MM.1S (cell line): ENCODE measurements at places on chromosomes 1 and 21.

DNA sequence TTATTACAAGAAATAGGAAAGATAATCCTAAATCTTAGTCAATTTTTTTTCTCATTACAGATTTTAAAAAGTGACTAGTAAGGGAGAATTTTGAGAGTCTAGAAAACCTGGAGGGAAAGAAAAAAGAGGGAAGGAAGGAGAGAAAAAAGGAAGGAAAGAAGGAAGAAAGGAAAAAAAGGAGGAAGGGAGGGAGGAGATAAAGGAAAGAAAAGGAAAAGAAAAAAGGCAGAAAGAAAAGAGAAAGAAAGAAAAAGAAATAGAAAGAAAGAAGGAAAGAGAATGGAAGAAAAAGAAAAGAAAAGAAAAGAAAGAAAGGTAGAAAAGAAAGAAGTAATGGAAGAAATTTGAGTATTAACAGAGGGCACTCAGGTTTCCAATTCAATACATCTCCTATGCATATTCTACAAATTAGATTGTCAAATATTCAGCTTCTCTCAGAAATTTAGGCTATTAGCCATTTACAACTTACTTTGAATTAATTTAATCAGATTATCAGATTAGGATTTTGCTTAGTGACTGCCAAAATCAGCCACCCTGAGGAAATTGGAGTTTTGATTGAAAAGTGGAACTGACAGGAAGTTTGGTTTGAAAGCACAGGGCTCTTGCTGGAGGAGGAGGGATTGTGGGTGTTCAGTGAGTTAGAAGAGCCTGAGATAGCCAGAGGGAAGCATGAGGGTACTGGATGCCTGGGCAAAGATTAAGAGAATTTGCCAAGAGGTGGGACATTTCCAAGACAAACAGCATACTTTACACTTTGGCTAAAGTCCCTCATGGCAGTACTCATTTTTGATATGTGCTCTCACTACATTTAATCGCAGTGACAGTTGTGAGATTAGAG lies 677.8 kb downstream of the USP25 start:
- no peak for DNase-seq

DNA sequence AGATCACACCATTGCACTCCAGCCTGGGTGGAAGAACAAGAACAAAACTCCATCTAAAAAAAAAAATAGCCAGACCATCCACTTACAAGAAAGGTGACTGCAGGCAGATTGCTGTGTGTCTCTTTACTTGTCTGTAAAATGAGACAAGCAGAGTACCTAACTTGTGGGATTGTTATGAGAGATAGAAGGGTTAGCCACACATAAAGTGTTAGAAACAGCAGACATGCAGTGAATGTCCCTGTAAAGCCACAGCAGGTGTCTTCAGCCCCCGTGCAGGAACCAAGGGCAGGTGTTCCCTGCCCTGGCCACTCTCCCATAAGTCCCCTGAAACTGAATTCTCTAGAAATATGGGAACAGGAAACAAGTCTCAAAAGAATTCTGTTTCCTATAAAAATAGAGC lies 40.8 kb upstream of the EFHD2 start:
- no peak for DNase-seq

GRCh38 chr1:180947499-180947885 lies 34.8 kb downstream of the KIAA1614 start:
- no peak for DNase-seq

DNA sequence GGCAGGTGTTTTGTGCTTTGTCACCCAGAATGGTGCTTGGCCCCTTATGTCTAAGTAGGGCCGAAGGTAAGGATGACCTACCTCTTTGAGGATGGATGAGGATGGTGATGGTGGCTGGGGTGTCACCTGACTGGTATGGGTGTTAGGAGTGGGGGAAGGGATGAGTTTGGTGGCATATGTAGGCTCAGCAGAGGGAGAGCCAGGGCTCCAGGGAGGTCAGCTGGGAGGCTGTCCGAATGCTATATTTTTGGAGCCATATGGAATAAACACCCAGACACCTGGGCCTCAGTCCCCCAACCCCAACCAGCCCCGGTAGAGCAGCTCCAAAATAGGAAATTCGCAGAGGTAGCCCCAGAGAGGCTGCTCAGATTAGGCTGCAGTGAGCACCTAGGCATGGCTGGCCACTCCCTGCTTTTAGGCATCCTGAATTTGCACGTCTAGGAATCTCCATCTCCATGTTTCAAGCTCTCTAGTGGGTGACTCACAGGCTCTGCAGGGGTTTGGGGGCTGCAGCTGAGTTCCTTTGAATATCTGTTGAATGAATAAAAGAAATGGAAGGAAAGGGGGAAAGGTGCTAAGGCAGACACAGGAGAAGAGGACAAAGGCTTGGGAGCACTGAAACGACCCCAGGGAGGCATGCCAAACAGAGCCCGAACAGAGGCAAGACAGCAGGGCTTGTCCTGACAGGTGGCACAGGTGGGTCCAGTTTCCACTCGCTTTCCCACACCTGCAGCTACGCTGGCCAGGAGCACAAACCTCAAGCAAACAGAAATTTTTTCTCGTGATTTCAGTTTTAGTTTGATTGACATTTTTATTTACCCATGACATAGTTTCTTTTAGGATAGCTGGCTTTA lies 135.3 kb upstream of the EDN2 start:
- peak; percentile 61 for DNase-seq

DNA sequence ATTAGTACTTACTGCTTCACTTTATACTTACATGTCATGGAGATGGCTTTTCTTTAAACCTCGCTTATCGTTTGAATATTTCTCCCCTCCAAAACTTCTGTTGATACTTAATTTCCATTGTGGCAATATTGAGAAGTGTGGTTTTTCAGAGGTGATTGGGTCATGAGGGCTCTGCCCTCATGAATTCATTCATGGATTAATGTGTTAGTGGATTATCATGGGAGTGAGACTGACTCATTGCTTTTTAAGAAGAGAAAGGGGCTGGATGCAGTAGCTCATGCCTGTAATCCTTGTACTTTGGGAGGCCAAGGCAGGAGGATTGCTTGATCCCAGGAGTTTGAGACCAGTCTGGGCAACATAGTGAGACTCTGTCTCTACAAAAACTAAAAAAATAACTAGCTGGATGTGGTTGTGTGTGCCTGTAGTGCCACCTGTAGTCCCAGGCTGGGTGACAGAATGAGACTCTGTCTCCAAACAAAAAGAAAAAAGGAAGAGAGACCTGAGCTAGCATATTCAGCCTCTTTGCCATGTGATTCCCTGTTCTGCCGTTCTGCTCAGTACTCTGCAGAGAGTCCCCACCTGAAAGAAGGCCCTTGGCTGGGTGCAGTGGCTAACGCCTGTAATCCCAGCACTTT lies 30.2 kb downstream of the RABGAP1L start:
- DNase-seq: no peak

DNA sequence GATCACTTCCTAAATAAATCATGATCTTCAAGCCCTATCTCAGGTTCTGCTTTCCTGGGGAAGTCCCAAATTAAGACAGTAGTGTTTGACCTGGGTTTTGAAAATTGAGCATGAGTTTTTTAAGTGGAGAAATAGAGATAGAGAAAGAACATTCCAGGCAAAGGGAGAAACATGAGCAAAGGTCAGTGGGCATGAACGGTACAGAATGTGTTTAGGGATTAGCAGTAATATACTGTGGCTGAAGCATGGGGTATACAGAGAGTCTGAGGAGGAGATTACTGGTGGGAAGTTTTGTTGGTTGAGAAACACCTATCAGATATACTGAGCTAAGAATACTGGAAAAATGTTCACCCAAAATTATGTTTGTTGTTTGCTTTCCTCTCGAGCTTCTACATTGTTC lies 15.2 kb upstream of the MYSM1 start:
- DNase-seq: no peak

GRCh38 chr1:42783092-42783491 lies 1.7 kb upstream of the TMEM269 start:
- DNase-seq: no peak

- DNase-seq: no peak
These were observed 63.1 kb downstream of the ZNF281 start for GRCh38 chr1:200346700-200347099.

DNA sequence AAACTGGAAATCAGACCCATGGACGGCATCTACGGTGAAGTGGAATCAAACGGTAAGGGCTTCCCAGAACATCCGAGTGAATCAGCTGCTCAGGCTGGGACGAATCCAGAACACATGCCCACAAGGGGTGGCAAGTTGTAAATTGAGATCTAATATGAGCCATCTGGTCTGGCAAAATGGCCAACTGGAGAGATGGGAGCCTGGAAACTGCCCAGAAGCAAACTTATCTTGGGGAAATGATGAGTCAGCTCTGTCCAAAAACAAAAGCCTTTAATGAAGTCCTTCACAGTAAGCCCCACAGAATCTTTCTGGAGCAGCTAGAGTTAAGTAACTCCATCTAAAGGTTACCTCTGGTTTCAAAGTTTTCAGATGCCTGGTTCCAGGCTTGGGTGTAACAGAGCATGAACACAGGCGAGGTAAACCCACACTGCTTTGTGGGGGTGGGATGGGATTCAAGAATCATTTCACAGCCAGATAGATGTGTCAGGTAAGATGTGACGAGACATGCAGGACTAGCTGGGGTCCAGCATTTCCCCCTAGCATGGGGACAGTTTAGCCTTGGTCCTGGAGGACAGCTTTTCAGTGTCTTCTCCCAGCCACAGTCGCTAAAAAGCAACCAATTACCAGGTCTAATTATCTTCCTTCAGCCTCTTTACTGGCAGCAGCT lies 10.5 kb upstream of the SRP9 start:
- no peak for DNase-seq

DNA sequence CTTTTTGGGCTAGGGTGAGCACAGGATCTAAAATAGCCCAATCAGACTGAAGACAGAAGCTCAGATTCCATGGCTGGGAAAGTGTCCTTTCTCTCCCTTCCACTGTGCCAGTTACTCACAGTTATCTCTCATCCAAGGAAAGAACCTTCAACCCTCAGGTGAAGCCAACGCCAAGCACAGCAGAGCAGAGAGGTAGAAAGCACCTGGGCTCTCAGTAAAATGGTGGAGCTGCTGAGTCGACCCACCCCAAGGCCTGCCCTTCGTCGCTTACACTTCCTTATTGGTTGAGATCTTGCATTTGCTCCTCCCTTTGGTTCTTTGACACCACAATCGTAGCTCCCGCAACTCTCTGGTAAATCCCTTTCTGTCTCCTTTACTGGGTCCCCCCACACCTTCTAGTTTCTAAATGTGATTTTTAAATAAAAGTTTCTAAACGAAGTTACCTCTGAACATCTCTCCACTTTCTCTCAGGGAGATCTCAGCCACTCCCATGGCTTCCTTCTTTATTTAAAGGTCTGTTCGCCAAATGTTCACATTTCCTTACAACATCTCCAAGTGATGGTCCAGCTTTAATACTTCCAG lies 27.5 kb upstream of the SLC30A1 start:
- peak; percentile 86 for DNase-seq

DNA sequence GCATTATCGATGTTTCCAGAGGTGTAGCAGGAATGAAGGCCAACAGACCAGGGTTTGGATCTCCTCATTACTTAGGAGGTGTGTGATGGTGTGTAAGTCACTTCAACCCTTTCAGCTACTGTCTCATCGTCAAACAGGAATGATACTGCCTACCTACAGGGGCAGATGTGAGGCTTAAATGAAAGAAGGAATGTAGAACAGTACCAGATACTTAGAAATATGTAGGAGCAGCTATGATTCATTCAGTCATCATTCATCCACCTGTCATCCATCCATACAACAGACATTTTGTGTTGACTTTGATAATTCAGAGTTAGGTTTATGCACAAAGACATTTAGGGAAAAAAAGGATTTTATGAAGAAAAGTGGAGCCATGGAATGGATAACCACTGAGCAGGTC lies 486.9 kb upstream of the DAB1 start:
- no peak for DNase-seq

- DNase-seq: no peak
These were observed 15.6 kb upstream of the KCNJ15 start for GRCh38 chr21:38241029-38241740.

DNA sequence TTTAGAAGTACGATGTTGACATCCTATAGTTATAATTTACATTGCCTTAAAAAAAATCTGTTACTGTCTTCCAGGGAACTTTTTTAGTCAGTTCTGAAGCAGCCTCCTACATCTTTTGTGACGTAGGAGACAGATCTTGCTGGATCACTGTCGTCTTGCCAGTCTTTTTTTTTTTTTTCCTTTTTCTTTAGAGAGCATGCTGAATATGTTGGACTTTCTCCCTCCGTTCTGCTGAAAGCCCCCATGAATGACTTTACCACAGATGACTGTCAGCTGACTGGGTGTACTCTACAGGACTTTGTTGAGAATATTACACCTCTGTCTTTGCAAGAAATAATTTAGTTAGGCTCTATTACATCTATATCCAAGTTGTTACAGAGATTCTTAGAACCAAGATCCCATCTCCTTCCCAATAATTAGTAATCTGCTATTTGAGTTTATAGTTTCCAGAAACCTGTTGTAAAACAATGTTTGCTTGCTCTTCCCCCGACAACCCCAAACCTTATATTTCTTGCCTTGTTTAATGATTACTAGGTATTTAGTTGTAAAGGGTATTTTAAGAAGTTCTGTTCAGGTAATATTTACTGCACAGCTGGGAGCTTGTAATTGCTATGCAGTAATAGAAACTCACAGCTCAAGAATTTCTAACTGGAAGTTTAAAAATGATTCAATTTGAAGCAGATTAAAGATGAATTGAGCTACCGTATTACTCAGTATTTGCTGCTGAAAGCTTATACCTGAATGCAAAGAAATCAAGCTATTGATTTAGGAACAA lies 61.8 kb downstream of the RASAL2 start:
- DNase-seq: no peak

- DNase-seq: no peak
These were observed 22.4 kb upstream of the TMPRSS2 start for GRCh38 chr21:41530366-41530765.

GRCh38 chr1:202750761-202751160 lies 40.5 kb upstream of the SYT2 start:
- no peak for DNase-seq

GRCh38 chr1:200179126-200179780 lies 151.7 kb downstream of the NR5A2 start:
- no peak for DNase-seq

- DNase-seq: no peak
These were observed 192.7 kb upstream of the NFIA start for GRCh38 chr1:60889709-60890108.

- no peak for DNase-seq
These were observed 208.7 kb upstream of the CSF3R start for GRCh38 chr1:36691374-36691773.

DNA sequence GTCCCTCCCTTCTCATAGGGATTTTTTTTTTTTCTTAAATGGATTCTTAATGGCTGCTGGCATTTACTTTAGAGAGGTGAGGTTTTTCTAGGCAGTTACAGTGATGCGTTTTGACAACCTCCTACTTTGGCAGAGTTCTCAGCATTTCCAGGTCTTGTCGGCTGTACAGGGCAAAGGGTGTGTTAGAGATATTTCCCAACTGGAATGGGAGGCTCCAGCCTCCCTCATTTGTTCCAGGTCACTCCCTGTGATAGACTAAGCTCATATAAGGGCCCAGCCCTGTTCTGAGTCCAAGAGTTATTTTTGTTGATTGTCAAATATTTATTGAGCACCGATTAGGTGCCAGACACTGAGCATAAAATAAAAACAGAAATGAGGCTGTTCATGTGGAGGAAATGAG lies 7.6 kb upstream of the XKR8 start:
- no peak for DNase-seq

GRCh38 chr1:173527151-173527826 lies 50.2 kb downstream of the PRDX6 start:
- DNase-seq: peak; percentile 5
